HL-60 (cell line): ENCODE measurements at places on chromosomes 1 and 21.

GRCh38 chr21:45405271-45405818, 380 bp downstream of the COL18A1 start:
- DNase-seq = no peak

DNA sequence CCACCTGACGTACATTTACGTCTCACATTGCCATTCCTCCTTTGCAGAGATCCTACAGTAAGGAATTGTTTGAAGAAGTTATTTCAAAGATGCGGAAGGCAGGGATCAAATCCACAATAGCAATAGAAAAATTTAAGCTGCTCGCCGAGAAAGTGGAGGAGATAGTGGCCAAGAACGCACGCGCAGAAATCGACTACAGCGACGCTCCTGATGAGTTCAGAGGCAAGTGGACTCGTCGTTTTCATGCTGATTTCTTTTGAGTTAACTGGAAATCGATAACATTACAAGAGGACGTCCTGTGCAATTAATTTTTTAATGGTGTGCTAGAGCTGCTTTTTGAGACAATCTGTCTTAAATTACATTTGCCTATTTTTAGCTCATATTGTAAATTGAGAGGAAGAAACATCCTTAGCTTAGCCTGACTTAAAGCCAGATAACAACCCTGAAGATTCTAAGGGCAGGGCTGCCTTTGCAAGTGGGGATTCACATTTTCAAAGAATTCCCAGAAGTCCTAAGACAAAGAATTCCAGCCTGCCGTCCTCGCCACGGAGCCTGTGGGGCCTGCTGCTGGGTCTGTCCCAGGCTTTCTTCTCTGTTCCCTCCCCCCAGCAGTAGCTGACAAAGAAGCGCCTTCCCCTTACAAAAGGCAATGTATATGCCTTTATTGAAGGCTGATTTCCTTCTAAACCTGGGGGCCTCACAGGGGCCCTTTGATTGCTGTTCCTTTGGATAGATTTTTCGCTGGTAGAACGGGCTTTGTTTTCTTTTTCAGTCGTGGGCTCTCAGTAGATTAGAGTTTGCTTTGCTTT, 31.6 kb upstream of the KIF1B start:
- no peak for DNase-seq

GRCh38 chr1:182603646-182604174, 479 bp downstream of the RGS16 start:
- no peak for DNase-seq

GRCh38 chr1:209063767-209064659, 519.5 kb upstream of the CAMK1G start:
- no peak for DNase-seq

DNA sequence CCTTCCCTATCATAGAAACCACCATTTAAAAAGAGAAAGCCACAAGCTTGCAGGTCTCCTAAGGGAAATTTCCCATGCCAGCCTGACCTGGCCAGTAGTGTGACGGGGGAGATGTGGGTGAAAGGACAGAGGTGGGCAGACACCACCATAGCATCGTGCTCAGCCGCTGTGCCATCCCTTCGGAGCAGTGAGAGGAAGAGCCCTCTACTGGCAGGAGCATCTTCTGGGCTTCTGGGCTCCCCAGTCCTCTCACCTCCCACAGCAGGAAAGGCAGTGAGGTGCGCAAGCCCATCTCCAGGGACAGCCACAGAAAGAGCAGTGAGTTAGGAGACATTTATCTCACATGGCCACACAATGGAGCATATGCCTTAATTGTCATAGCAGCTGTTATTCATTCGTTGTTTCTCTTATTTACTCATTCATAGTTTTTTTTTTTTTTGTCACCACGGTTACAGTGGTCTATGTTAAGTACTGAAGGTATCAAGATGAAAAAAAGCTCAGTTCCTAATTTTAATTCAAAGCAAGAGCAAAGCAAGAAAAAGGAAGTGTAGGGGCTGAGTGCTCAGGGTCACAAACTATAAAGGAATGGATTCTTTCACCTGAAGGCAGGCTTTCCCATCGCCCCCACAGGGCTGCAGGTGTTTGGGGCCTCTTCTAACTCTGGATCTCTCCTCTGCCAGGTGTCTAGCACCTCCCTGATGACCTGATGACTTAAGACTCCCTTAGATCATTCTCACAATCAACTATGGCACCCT, 48.8 kb upstream of the CAMK1G start:
- DNase-seq = no peak

GRCh38 chr1:224545571-224545970, 70.5 kb upstream of the CNIH3 start:
- DNase-seq = no peak

- DNase-seq = no peak
Measured at GRCh38 chr1:163596541-163597258, 274.9 kb downstream of the NUF2 start.

GRCh38 chr1:223886516-223886921, 40.8 kb upstream of the TP53BP2 start:
- no peak for DNase-seq

- no peak for DNase-seq
Measured at GRCh38 chr1:81230983-81231728, 569.6 kb upstream of the ADGRL2 start.

- DNase-seq = peak; percentile 57
Measured at GRCh38 chr1:62716397-62716796, 28.2 kb upstream of the DOCK7 start.

DNA sequence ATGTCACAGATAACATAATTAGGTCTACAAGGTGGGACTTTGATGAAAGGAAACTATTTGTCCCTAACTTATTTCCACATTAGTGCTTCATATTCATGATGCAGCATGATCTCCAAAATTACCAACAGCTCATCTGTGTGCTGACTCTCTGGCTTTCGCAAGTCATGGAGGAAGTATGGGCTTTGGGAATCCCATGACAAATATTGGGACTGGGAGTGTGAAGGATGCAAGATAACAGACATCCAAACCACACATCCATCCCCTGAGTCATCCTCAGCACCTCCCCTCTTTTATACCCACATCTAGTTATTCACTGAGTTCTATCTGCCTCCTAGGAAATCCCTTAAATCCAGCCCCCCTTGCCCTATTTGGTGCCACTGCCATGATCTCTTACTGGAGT, 102.8 kb upstream of the COL24A1 start:
- no peak for DNase-seq

GRCh38 chr1:156499194-156499841, 1.3 kb downstream of the MEF2D start:
- DNase-seq = peak; percentile 67

DNA sequence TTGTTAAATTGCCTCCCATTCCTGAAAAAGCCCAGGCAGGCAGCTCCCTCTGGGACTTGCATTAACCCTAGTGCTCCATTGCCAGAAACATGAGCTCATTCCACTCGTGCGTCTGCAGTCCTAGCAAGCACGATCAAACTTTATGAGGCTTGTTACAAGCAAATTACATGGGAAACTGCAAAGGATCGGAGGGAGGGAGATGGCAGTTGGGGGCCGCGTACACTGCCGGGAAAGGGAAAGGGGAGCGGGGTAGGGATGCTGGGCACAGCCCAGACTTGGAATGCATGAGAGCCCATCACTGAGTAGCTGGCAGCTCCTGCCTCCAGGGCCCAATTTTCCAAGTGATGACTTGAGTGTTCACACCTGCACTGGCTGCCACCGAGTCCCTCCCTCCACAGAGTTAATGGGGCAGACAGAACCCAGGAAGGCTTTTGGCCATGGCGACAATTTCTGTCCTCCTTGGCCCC, 169.9 kb downstream of the BRINP2 start:
- DNase-seq = no peak

GRCh38 chr1:71019233-71019969, 28.2 kb downstream of the PTGER3 start:
- no peak for DNase-seq

DNA sequence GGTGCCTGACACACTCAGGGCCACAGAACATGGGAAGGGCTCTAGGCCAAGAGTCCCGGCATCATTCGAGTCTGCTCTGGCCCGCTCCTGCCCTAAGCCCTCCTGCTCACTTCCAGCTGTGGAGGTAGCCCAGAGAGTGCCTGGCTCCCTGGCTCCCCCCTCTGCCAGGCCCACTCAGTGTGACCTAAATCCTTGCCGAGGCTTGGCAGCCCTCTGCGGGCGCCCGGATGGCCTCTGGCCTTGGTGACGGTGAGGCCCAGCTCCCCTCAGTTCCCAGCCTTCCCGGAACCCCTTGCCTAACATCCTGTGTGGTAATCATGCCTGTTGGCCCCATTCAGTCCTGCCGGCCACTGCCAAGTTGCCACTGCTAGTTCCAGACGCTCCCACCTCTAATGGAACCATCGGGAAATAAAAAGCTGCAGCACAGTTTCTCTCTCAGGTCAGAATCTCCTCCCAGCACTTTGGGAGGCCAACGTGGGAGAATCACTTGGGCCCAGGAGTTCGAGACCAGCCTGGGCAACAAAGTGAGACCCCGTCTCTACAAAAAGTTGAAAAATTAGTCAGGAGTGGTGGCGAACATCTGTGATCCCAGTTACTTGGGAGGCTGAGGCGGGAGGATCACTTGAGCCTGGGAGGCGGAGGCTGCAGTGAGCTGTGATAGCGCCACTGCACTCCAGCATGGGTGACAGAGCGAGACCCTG, 1.2 kb upstream of the H6PD start:
- DNase-seq = peak; percentile 80

DNA sequence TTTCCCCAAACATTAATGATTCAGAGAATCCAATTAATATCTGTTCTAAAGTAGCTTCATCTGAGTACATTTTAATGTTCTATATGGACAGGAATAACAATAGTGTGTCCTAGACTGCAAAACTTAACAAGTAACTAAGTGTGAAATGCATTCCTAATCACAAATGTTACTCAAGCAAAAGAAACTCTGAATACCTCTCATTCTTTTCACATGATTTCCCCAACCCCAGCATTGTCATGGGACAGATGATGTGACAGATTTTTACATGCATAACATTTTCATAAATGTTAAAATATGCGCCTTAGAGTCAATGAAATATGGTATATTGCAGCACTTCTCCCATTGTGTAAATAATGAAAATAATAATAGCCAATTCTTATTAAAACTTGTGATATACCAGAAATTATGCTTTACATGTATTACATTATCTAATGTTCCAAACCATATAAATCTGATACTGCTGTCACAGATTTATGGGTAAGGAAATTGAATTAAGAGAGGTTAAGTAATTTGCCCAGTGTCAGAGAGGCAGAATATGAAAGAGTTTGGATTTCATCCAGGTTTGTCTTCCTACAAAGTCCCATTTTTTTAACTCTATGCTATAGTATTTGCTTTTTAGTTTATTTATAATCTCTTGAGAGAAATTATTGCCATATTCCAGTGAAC, 269.4 kb downstream of the LRRC7 start:
- DNase-seq = no peak

DNA sequence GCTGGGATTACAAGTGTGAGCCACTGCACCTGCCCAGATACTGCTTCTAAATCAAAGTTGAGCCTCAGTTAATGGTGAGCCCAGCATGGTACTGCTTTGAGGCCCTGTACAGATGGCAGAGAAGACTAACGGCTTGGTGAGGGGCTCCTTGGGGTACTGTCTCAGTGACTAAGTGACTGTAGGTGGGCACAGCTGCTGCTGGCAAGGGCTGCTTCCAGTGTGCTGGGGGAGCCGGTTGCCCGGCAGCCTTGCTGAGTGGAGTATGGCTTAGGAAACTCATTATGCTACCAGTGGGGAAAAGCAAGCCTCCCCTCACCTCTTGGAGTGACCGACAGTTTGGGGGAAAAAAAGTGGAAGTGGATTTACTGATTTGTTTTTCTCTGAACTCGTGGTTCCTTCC, 23.6 kb upstream of the ARHGEF10L start:
- DNase-seq = no peak

- DNase-seq = no peak
Measured at GRCh38 chr1:14439015-14439414, 159.5 kb upstream of the KAZN start.

GRCh38 chr1:228211531-228212414, 3.9 kb downstream of the OBSCN start:
- DNase-seq = no peak

GRCh38 chr1:67941155-67941554, 107.9 kb upstream of the GNG12 start:
- no peak for DNase-seq

DNA sequence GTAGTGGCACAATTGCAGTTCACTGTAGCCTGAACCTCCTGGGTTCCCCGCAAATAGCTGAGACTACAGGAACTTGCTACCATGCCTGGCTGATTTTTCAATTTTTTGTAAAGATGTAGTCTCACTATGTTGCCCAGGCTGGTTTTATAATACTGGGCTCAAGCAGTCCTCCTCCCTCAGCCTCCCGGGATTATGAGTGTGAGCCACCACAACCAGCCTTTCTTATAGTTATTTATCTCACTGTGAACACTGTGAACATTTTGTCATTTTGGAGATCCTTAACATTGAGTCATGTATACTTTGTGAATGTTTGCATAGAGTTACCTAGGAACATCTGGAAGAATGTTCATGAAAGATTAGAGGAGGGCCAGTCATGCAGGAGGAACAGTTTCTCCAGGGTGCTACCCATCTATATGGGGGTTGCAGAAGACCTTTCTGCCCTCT, 127.1 kb upstream of the CACYBP start:
- DNase-seq = no peak

- DNase-seq = no peak
Measured at GRCh38 chr1:206049919-206050600, 2.9 kb upstream of the RHEX start.
